Stimulated activated CD4-positive, alpha-beta T cell treated with anti-CD3 and anti-CD28 coated beads, TNF-alpha, amount 100 ng/mL, for 1 hour (primary cell): ENCODE measurements at places on chromosomes 12 and 14.

DNA sequence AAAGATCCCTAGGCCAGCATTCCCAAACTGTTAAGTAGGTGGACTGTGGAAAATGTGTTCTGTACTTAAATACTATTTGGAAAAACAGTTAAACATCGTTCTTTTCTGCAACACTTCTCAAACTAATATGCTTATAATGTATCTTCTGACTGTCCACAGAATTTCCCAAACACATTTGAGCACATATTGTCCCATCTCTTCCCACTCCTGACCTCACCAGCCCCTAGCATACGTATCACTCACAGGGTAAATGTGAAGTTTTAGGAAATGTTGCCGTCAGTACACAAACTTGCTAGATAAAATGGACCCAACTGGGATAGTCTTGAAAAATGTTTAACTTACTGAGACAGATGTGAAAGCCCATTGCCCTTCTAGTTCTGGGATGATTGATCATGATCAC is 27.7 kb downstream of the ARID2 start:
- DNase-seq = no peak

- DNase-seq = no peak
Measured at GRCh38 chr14:56002876-56003625, 115.2 kb upstream of the PELI2 start.

DNA sequence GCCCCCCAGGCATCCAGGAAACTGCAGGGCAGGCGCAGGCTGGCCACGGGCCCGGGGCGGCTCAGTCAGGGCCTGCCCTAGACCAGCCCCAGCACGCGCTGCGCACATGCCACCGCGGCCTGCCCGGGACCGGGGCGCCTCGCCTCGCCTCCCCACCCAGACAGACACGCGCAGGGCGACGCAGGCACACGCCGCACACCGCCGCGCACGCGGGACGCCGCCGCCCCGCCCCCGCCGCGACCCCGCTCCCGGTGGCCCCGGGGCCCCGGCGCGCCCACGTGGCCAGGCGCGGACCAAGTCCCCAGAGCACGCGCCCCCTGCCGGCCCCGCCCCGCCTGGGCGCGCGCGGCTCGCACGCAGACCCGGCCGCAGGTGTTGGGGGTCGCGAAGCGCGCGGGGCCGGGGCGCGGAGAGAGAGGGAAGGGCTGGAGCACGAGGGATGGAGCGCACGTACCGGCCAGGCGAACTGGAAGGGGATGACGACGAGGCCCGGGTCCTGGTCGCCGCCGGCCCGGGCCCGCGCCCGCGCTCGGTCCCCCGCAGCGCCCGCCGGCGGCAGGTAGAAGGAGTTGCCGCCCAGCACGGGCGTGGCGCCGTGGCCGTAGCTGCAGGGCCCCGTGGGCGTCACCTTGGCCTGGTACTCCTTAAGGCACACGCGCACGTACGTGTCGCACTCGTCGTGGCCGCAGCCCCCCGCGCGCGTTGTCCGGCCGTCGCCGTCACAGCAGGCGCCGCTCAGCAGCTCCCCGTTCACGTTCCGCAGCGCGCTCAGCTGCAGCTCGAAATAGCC is 1.1 kb downstream of the JAG2 start:
- DNase-seq = no peak

- no peak for DNase-seq
Measured at GRCh38 chr12:100845095-100845494, 50.5 kb downstream of the ANO4 start.

- DNase-seq = no peak
Measured at GRCh38 chr12:92385296-92385695, 239.7 kb upstream of the BTG1 start.

DNA sequence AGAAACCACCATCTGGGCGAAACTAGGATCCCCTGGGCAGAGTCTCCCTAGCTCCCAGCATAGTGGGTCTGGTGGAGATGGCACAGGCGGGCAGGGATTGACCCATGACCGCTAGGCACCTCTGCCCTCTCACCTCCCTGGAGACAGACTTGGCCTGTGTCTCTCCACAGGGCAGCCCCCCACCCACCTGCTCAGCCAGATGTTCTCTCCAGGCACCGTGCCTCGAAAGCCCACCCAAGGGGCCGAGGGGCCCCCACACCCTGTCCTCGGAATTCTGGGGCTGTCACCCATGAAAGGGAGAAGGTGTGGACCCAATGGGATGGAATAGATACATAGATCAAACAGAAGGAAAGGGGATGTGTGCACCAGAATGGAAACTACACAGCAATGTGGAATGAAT is 229.1 kb upstream of the RTL1 start:
- no peak for DNase-seq

DNA sequence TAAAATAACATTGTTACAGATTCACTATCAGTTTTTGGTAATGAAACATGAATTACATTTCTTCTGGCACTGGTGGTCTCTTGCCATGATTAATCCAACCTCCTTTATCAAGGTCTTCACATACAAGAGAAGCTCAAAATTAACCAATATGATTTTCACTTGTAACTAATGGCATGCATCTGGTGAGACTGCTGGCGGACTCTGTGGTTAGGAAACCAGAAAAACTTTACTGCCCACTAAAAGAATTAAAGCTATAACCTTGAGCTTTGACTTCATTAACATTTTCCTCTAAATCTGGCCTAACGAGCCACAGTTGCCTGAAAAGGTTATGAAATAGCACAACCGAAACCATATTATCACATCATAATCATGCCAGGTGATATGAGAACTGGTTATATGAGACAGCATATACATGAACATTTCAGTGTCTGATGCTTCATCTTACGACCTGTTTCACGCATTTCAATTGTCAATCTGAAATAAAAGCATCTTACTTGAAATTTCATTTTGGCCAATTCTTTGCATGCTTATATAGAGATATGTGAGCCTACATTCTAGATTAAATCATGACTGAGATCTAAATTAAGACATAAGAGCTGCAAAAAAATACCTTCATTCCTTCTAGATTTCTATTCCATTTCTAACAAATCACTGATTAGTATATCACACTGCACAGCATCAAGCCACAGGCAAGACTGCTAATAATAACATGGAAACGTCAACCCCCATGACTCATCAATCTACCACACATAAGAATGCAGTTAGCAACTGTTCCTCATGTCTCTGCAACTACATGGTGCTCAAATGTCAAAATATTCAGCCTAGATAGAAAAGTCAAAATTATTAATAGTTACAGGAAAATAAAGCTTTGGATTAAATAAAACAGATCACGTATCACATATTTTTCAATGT is 89.3 kb downstream of the OSBPL8 start:
- no peak for DNase-seq

DNA sequence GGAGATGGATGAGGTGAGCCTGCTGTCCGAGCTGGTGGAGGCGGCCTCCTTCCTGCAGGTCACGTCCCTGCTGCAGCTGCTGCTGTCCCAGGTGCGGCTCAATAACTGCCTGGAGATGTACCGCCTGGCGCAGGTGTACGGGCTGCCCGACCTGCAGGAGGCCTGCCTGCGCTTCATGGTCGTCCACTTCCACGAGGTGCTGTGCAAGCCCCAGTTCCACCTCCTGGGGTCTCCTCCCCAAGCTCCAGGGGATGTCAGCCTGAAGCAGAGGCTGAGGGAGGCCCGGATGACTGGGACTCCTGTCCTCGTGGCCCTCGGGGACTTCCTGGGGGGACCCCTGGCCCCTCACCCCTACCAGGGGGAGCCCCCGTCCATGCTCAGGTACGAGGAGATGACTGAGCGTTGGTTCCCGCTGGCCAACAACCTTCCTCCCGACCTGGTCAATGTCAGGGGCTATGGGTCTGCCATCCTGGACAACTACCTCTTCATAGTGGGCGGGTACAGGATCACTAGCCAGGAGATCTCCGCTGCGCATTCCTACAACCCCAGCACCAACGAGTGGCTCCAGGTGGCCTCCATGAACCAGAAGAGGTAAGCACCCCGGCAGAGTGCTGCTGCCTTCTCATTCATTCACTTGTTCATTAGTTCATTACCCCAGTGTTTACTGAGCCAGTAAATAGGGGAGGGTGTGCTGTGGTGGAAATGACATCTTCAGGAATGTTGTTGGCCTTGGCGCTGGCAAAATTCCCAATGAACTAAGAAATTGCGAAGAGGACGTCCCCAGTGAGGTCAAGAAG is 774 bp upstream of the MANSC4 start:
- no peak for DNase-seq

GRCh38 chr12:12357719-12358461 is 1.0 kb downstream of the BORCS5 start:
- DNase-seq = no peak

DNA sequence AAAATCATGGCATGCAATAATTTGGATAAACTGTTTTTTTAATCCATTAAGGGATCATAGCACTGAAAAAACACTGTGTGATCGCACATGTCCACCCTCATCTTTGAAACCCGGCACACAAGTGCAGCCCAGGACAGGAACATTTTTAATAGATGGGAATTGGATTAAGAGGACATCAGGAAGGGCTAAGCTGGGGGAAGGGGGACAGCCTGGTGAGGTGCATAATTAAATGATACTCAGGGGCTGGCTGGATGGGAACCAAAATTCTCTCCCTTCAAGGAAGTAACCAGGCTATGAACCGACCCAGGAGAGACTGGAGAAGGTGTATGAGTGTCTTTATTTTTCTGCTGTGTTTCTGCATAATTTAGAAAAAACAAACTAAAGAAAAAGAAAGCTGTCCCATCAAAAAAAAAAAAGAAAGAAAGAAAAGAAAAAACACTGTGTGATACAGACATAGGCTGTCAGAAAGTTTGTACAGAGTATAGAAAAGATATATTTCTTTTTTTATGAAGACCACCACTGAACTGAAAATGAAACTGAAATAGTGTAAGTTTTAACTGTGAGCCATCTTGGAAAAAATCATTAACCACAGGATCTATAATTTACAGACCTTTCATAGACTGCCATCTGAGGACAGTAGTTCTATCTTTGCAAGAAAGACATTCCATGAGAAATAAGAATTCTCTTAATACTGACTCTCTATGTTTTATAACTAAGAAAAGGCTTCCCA is 75.1 kb upstream of the SLC38A4 start:
- DNase-seq = no peak

- no peak for DNase-seq
Measured at GRCh38 chr12:60052483-60052882, 456.7 kb downstream of the SLC16A7 start.

DNA sequence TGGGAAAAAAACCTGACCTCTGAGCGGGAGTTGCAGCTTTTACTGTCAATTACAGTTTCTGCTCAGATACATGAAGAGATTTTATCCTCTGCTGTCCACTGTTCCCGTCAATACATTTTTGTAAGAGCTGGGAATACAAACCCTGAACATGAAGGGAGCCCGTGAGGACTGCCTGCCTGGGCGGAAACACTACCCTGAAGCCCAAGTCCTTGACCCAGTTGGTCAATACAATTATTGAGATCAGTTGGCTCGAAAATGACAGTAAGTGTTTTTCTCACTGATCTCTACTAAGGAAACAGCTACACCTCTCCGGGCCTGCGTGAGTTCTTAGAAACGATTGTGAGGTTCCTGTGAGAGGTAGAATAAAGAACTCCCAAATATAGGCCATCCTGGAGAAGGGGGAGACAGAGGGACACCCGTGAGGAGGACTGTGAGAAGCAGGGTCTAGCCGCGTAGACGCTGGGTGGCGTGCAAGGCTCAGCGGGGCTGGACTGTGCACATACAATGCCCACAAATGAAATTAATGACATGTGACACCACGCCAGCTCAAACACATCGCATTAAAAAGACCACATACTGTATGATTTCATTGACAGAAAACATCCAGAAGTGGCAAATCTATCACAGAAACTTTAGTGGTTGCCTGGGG is 509.5 kb downstream of the TMEM132D start:
- DNase-seq = no peak

- DNase-seq = no peak
Measured at GRCh38 chr14:38420048-38420447, 164.2 kb upstream of the CLEC14A start.

- DNase-seq = no peak
Measured at GRCh38 chr12:124388038-124388671, 93.3 kb downstream of the RFLNA start.

DNA sequence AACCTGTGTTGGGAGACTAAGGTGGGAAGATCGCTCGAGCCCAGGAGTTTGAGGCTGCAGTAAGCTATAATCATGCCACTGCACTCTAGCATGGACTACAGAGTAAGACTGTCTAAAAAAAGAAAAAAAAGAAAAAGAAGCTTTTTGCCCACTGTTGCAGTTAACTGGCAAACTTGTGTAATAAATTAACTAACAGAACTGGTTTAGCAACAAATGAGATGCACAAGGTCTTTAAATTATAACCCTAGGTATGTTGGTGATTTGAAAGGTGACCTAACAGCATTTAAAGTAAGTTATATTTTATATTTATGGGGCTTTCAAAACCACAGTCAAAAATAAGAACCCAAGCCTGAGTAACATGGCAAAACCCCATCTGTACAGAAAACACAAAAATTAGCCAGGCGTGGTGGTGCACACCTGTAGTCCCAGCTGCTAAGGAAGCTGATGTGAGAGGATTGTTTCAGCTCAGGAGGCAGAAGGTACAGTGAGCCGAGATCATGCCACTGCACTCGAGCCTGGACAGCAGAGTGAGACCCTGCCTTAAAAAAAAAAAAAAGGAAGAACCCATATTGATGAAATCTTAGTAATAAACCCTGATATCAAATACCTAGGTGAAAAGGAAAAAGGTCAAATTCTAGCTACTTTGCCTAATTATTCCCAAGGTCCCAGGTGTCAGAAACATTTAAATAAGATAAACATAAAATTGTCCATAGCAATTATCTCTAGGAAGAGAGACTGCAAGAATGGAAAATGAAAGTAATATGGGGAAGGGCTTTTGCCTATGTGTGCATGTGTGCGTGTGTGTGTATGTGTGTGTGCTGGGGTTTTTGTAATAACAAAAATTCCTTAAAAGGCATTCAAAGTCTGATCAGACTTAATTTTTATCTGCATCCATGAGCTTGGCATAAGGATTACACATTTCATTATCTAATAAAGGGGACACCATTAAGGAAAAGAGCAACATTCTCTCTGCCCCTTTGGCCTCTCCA is 15.4 kb downstream of the SYNE2 start:
- no peak for DNase-seq

DNA sequence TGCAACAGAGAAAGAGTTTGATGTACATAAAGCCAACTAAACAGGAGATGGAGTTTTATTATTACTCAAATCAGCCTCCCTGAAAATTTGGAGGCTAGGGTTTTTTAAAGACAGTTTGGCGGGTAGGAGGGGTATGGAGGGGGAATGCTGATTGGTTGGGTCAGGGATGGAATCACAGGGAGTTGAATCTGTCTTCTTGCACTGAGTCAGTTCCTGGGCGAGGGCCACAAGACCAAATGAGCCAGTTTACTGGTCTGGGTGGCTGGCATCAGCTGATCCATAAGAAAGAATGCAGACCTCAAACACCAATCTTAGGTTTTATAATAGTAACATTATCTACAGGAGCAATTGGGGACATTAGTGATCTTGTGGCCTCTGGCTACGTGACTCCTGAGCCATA is 64.9 kb downstream of the RIN3 start:
- no peak for DNase-seq

DNA sequence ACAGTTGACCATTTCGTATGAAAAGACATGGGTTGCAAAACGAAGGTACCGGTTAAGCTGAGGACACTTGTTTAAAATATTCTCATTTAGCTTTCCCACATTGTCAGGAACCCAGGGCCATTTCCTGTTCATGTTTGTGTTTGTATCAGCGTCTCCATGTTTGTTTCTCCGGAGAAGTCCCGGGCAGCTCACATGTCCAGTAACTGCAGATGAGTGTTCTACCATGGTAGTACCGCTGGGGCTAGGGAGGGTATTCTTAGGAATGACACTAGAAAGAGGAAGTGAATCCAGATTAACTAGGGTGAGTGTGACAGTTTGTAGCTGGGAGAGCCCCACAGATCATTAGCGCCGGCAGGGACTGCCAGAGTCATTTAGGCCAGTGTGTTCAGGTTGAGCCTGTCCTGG is 50.0 kb upstream of the EVL start:
- DNase-seq = no peak

GRCh38 chr14:44041700-44042099 is 465.4 kb downstream of the FSCB start:
- DNase-seq = no peak
